ENCODE measurements at places on chromosomes 2 and 18.

DNA sequence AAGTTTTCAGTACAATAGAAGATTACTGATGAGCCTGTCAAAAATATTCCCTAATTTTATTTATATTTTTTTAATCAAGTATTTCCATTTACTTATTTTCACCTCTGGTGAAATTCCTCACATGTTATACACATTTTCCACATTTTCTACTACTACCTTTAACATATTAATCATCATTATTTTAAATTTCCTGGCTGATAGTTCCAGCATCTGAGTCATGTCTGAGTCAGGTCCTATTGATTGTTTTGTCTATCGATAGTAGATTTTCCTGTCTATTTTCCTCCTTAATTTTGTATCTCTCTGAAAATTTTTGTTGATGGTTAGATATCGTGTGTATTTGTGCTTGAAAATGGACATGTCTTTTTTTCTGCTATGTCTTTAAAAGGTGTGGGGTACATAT, 211.8 kb upstream of the DSEL start:
- no peak for DNase-seq

- no peak for DNase-seq
Measured at GRCh38 chr18:54250846-54251261, 18.5 kb upstream of the POLI start.

DNA sequence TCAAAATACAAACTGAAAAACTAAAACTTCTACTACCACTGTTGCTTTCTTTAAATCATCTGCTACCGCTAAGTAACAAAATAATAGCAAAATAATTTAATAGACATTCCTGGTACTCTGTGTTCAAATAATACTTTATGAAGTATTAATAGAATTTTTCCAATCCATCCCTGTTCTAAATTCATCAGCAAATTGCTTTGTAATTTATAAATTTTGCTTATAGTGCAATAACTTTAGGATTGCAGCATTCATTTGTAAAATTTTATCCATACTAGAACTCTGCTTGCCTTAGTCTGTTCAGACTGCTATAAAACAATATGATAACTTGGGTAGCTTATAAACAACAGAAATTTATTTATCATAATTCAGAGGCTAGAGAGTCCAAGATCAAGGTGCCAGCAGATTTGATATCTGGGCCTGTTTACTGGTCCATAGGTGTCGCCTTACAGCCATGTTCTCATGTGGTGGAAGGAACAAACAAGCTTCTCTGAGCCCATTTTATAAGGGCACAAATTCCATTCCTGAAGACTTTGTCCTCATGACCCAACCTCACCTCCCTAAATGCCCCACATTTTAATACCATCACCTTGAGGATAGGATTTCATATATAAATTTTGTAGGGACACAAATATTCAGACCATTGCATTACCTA, 415.1 kb upstream of the MAP2 start:
- DNase-seq = no peak

- DNase-seq = no peak
Measured at GRCh38 chr2:28766070-28766469, 14.4 kb downstream of the PPP1CB start.

- no peak for DNase-seq
Measured at GRCh38 chr18:36595046-36595817, 233.6 kb downstream of the TPGS2 start.

GRCh38 chr2:196131384-196131937, 39.9 kb downstream of the STK17B start:
- DNase-seq = no peak

GRCh38 chr18:9993521-9994025, 79.8 kb downstream of the VAPA start:
- DNase-seq = no peak

DNA sequence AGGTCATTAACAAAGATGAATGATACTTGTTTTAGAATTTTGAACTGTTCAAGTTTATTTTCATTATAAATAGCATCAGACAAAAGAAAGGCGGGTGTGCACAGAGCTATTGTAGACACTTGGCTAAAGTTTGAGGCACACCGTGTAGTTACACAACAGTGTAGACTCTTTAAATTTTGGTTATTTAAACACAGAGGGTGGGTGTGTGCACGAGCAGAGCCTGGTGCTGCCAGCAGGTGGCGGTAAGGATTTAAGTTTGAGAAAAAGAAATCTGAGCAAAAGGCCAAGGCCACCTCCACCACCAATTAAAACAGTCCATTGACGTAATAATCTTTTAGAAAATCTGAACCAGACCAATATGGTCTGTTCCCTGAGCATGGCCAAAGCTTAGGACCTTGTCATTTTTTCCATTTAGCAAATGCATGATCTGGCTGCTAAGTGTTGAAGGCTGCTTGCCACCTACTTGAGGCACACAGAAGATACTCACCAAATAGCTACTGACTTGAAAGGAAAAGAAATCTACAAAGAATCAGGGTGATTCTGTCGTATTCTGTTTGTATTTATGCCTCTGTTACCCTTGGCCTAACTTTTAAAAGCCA, 14.3 kb downstream of the COPS7B start:
- no peak for DNase-seq

GRCh38 chr2:70305531-70305930, 3.7 kb upstream of the FAM136A start:
- DNase-seq = no peak

GRCh38 chr2:121897335-121897970, 142.0 kb downstream of the TSN start:
- peak; percentile 40 for DNase-seq

- no peak for DNase-seq
Measured at GRCh38 chr2:50263728-50264127, 768.2 kb downstream of the NRXN1 start.

- DNase-seq = no peak
Measured at GRCh38 chr18:44508474-44508873, 172.2 kb upstream of the SETBP1 start.

GRCh38 chr2:208711598-208711997, 305.0 kb downstream of the PTH2R start:
- no peak for DNase-seq

- DNase-seq = peak; percentile 41
Measured at GRCh38 chr18:7174344-7175095, 56.4 kb upstream of the LRRC30 start.
